ENCODE measurements at places on chromosomes 4 and X. TPM values are rescaled to one million over a fixed set of nuclear protein-coding genes. Genes with fewer than 3 reads are reported as not detected.

XK gene
- total RNA-seq: 27.8 TPM

PAGE1 gene
- total RNA-seq: not detected

TBC1D9 gene
- 6.8 TPM for total RNA-seq

GRCh38 chrX:151596282-151596681 is 32.8 kb downstream of the PASD1 start:
- no peak overlapping the region for H3K27ac ChIP-seq
- no peaks in the 10 kb centered on the region for H3K4me1 ChIP-seq
- no peak for DNase-seq

GRCh38 chr4:112146502-112146813 is 1.2 kb downstream of the FAM241A start:
- H3K36me3 ChIP-seq: no peaks in the 10 kb centered on the region
- no peaks in the 10 kb centered on the region for H3K4me1 ChIP-seq
- peak overlapping the region; percentile 79 for H3K4me3 ChIP-seq

DNA sequence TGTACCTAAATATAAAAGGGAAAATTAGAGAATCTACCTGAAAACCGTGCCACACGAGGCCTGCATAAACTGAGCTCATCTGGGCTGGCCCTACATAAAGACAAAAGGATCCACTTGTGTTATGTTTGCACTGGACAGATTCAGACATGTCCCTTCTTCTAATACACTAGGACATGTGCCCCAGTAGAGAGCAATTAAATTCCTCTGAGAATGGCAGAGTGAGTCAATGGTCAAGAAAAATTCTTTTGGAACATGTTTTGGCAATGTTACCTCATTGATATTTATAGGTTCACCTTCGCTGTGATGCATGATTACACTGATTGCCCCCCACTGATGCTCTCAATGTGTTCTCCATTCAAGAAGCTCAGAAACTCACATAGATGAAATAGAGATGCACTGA is 95.2 kb downstream of the MANBA start:
- H3K27ac ChIP-seq: no peak overlapping the region
- no peak overlapping the region for H3K4me3 ChIP-seq
- DNase-seq: no peak
- H3K4me1 ChIP-seq: no peaks in the 10 kb centered on the region
- H3K36me3 ChIP-seq: no peaks in the 10 kb centered on the region

DNA sequence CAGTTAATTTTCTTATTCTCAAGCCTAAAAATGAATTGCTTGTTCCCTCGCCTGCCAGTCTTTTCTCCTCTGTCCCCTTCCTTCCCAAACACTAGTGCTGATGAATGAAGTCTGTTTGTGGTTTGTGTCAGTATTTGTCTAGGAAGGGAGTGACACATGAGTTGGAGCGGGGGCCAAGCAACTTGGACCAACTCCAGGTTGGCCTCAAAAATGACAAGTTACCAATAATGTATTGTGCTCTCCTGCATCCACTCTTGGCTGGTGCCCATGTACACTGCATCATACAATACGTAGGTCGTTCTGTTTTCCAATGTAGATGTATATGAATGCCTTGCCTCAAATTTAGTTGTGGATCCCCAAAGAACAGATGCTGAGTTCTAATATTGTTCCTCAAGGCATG is 223.0 kb upstream of the GPC4 start:
- DNase-seq: no peak
- no peaks in the 10 kb centered on the region for H3K36me3 ChIP-seq
- no peak overlapping the region for H3K27ac ChIP-seq
- H3K4me3 ChIP-seq: no peak overlapping the region

- H3K27ac ChIP-seq: no peak overlapping the region
- H3K36me3 ChIP-seq: no peaks in the 10 kb centered on the region
- H3K27me3 ChIP-seq: no peaks in the 10 kb centered on the region
- no peak for DNase-seq
- no peak overlapping the region for H3K4me3 ChIP-seq
- no peaks in the 10 kb centered on the region for H3K4me1 ChIP-seq
Measured at GRCh38 chr4:6591313-6591712, 16.3 kb downstream of the MAN2B2 start.

GRCh38 chr4:103158760-103159159 is 39.4 kb downstream of the CENPE start:
- DNase-seq: no peak
- no peaks in the 10 kb centered on the region for H3K36me3 ChIP-seq
- no peaks in the 10 kb centered on the region for H3K4me1 ChIP-seq
- no peak overlapping the region for H3K4me3 ChIP-seq
- no peak overlapping the region for H3K27ac ChIP-seq

GRCh38 chrX:143206966-143207365 is 181.2 kb downstream of the SPANXN4 start:
- H3K36me3 ChIP-seq: no peaks in the 10 kb centered on the region
- no peaks in the 10 kb centered on the region for H3K4me1 ChIP-seq

GRCh38 chr4:150089732-150090131 is 11.5 kb downstream of the DCLK2 start:
- H3K4me3 ChIP-seq: no peak overlapping the region
- H3K27ac ChIP-seq: no peak overlapping the region
- no peaks in the 10 kb centered on the region for H3K36me3 ChIP-seq
- no peaks in the 10 kb centered on the region for H3K4me1 ChIP-seq

- no peaks in the 10 kb centered on the region for H3K4me1 ChIP-seq
- no peaks in the 10 kb centered on the region for H3K36me3 ChIP-seq
- H3K27ac ChIP-seq: no peak overlapping the region
Measured at GRCh38 chrX:137574102-137574783, 8.3 kb downstream of the ZIC3 start.

DNA sequence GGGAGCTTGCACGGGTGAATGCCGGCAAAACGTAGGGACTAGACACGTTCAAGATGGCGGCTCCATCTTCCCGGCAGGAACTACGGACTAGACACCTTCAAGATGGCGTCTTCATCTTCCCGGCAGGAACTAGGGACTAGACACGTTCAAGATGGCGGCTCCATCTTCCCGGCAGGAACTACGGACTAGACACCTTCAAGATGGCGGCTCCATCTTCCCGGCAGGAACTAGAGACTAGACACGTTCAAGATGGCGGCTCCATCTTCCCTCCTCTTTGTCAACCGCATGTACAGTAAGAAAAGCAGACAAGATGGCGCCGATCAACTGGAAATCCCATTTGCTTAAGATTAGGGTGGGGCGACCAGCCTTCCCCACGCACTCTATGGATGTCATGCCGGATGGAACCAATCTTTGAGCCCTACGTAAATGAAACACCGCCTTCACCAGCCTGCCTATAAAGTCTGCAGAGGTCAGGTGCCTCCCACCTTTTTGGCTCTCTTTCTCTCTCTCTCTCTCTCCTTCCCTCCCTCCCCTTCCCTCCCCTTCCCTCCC is 222.4 kb downstream of the CRLF2 start:
- no peak overlapping the region for H3K27ac ChIP-seq
- peak; percentile 76 for DNase-seq
- H3K4me1 ChIP-seq: peaks cover 4% of the 10 kb centered on the region
- H3K27me3 ChIP-seq: no peaks in the 10 kb centered on the region
- H3K36me3 ChIP-seq: no peaks in the 10 kb centered on the region

- H3K27ac ChIP-seq: no peak overlapping the region
- H3K4me1 ChIP-seq: no peaks in the 10 kb centered on the region
- H3K36me3 ChIP-seq: no peaks in the 10 kb centered on the region
- H3K27me3 ChIP-seq: no peaks in the 10 kb centered on the region
- H3K4me3 ChIP-seq: no peak overlapping the region
Measured at GRCh38 chr4:179313823-179314222, 1871.6 kb upstream of the AGA start.

GRCh38 chr4:84032372-84032771 is 466.7 kb downstream of the NKX6-1 start:
- H3K27me3 ChIP-seq: no peaks in the 10 kb centered on the region
- no peaks in the 10 kb centered on the region for H3K36me3 ChIP-seq
- DNase-seq: no peak

GRCh38 chr4:165631912-165632311 is 241.1 kb upstream of the TLL1 start:
- H3K4me3 ChIP-seq: no peak overlapping the region
- H3K4me1 ChIP-seq: no peaks in the 10 kb centered on the region
- DNase-seq: no peak
- H3K36me3 ChIP-seq: no peaks in the 10 kb centered on the region
- no peaks in the 10 kb centered on the region for H3K27me3 ChIP-seq
